Neural progenitor cell (in vitro differentiated cells): ENCODE measurements at places on chromosomes 12 and 14. TPM values are rescaled to one million over a fixed set of nuclear protein-coding genes. Genes with fewer than 3 reads are reported as not detected.
A peak's percentile ranks its signal among the peaks of the same experiment; 100 is the strongest.

DNA sequence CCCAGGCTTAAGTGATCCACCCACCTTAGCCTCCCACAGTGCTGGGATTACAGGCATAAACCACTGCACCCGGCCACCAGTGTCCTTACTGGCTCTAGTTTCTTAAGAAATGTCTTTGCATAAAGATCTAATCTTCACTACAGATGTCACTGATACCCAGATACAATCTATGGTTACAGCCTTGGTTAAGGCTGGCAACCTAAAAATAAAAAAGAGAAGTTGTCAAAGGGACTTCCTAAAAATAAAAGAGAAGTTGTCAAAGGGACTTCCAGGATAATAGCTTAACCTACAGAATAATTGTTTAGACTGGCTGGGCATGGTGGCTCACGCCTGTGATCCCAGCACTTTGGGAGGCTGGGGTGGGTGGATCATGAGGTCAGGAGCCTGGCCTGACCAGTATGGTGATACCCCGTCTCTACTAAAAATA is 27.6 kb downstream of the ETFBKMT start:
- no peaks in the 10 kb centered on the region for H3K36me3 ChIP-seq
- no peaks in the 10 kb centered on the region for H3K27me3 ChIP-seq
- no peaks in the 10 kb centered on the region for H3K4me1 ChIP-seq
- H3K4me3 ChIP-seq = no peak overlapping the region

GRCh38 chr14:98959410-98959809 is 312.6 kb downstream of the BCL11B start:
- DNase-seq = no peak
- H3K36me3 ChIP-seq = no peaks in the 10 kb centered on the region
- H3K27me3 ChIP-seq = no peaks in the 10 kb centered on the region
- no peak overlapping the region for H3K27ac ChIP-seq

DNA sequence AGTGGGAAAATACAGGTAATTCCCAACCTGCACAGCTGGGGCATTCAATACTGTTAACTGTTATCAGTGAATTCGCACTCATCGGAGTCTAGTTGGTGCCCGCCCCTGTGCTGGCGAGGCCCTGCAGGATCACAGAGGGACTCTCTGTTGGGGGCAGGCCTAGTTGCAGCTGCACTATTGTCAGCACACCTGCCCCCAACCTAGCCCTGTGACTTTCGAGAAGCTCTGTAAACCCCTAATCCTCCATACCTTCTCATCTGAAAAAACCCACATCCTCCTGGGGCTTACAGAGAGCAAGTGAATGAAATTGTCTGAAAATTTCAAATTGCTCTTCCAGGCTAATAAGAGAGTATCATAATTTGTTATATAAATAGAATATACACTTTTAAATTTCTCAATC is 132.2 kb upstream of the NUDT4 start:
- no peak overlapping the region for H3K27ac ChIP-seq
- peak; percentile 56 for DNase-seq
- H3K27me3 ChIP-seq = no peaks in the 10 kb centered on the region
- H3K36me3 ChIP-seq = no peaks in the 10 kb centered on the region
- peaks cover 16% of the 10 kb centered on the region for H3K4me1 ChIP-seq
- H3K4me3 ChIP-seq = no peak overlapping the region

DNA sequence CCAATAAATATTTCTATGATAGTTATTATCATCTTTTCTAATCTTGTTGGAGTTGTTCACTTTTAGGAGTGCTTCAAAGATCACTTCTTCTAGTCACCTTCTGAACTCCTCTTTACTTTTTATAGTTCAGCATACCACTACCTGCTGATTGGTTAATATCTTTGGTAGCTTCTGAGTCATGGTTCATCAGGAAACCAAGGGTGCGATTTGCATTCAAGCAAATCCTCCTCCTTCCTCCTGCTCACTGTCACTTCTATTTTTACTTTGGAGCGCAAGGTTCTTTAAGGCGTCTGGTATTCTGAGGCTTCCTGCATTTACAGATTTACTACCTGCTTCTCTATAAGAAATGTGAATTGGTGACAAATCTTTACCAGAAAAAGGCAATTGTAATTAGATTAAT is 24.0 kb downstream of the SYT1 start:
- H3K27ac ChIP-seq = no peak overlapping the region
- DNase-seq = no peak
- H3K4me1 ChIP-seq = peaks cover 9% of the 10 kb centered on the region
- no peak overlapping the region for H3K4me3 ChIP-seq
- H3K36me3 ChIP-seq = no peaks in the 10 kb centered on the region
- H3K27me3 ChIP-seq = no peaks in the 10 kb centered on the region

DNA sequence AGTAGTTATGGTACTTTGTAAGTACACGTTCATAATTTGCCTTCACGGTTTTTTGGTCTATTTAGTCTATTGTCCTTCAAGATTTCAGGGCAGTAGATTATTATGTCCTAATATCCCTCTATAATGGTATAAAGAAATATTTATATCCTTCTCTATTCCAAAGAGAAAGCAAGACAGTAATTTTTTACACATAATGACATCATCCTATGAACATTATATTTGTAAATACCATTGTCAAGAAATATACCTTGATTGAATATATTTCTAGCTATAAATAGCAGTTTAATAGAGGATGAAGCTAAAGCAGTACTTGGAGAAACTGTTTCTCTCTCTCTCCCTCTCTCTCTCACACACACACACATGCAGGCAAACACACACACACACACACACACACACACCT is 77.0 kb downstream of the C12orf50 start:
- H3K27ac ChIP-seq = no peak overlapping the region
- DNase-seq = no peak
- no peaks in the 10 kb centered on the region for H3K36me3 ChIP-seq
- H3K27me3 ChIP-seq = no peaks in the 10 kb centered on the region
- H3K4me3 ChIP-seq = no peak overlapping the region

SLC22A17 gene
- total RNA-seq = 22.2 and 80.8 TPM in 2 replicates

DNA sequence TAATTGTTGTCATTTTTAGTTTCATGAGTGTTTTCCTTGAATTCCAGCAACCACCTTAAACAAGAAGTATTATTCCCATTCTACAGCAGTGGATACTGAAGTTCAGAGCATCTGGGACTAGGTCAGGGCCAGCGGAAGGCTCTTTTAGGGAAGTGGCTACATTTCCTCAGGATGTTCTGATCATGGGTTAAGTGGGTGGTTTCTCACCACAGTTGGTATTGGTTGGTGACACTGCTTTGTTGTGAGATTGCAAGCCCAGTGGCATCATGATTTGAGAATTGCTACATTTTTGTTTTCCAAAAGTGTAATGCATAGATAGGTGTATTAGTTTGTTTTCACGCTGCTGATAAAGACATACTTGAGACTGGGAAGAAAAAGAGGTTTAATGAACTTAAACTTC is 47.1 kb downstream of the SYNE2 start:
- H3K4me1 ChIP-seq = no peaks in the 10 kb centered on the region
- no peaks in the 10 kb centered on the region for H3K36me3 ChIP-seq
- DNase-seq = no peak
- no peak overlapping the region for H3K4me3 ChIP-seq

DNA sequence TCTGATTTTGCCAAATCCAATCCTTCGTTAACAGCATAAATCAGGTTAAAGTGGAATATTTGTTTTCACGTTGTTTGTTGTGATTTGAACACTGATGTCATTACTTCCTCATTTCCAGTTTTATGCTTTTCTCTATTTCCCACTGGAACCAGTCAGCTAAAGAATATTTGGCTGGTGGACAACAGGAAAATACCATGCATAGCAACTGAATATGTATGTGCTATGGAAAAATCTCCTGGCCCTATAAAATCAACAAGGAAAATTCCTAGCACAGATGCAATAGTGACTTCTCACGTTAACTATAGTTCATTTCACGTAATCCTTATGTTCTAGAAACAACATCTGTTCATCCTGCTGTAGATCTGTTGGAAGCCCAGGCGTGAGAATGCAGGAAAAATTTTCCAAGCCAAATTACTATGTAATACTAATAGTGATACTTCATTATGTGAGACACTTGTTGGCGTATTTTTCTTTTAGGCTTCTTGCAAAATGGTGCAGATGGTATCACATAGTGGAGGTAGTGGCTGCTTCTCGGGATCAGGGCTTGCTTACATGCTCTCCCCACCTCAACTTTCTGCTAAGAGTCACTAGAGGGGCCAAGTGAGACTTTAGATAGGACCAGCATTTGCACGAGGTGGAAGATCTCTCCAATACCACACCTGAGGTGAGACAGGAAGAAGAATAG is 86.3 kb upstream of the USP44 start:
- DNase-seq = no peak
- H3K27me3 ChIP-seq = no peaks in the 10 kb centered on the region
- H3K4me3 ChIP-seq = no peak overlapping the region
- no peak overlapping the region for H3K27ac ChIP-seq
- no peaks in the 10 kb centered on the region for H3K36me3 ChIP-seq

GRCh38 chr14:32078858-32079216 is 1.7 kb downstream of the ARHGAP5 start:
- no peak overlapping the region for H3K27ac ChIP-seq
- peak overlapping the region; percentile 80 for H3K4me3 ChIP-seq
- peak; percentile 24 for DNase-seq
- H3K36me3 ChIP-seq = no peaks in the 10 kb centered on the region
- H3K4me1 ChIP-seq = peaks cover 36% of the 10 kb centered on the region

DNA sequence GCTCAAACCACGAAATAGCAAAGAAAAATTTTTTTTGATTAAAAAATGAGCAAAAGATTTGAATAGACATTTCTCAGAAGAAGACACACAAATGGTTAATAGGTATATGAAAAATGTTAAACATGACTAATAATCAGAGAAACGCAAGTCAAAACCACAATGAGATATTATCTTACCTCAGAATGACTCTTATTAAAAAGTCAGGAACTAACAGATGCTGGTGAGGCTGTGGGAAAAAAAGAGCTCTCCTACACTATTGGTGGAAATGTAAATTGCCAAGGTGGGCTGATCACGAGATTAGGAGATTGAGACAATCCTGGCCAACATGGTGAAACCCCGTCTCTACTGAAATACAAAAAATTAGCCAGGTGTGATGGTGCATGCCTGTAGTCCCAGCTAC is 315.5 kb upstream of the FLRT2 start:
- no peak for DNase-seq
- no peak overlapping the region for H3K4me3 ChIP-seq
- no peak overlapping the region for H3K27ac ChIP-seq
- peaks cover 17% of the 10 kb centered on the region for H3K4me1 ChIP-seq

- peak overlapping the region; percentile 93 for H3K4me3 ChIP-seq
- no peaks in the 10 kb centered on the region for H3K27me3 ChIP-seq
- H3K27ac ChIP-seq = peak overlapping the region; percentile 100
- no peak for DNase-seq
- peaks cover 10% of the 10 kb centered on the region for H3K4me1 ChIP-seq
These were observed 784 bp downstream of the RPL6 start for GRCh38 chr12:112408621-112409020.

DNA sequence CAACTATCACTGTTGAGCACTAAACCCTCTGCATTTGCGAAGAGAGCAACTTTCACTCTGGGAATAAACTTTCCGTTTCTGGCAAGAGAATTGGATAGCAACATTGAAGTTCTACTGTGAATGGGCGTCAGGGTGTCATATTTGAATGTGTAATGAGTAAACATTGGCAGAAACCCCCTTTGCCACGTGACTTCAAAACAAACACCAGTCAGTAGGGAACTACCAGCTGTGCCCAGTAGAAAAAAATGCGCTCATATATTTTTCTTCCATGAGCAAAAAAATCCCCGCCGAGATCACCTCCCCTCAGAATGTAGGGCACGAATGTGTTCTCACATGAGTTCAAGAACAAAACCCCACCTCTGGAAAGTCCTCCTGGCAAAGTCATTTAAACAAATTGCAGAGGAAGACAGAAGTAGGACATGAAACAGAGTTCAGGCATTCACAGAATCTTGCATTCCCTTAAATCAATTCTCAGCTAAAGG is 80.6 kb downstream of the BTG1 start:
- H3K4me1 ChIP-seq = peaks cover 14% of the 10 kb centered on the region
- no peak overlapping the region for H3K4me3 ChIP-seq
- no peaks in the 10 kb centered on the region for H3K36me3 ChIP-seq
- H3K27ac ChIP-seq = no peak overlapping the region
- no peak for DNase-seq
- H3K27me3 ChIP-seq = no peaks in the 10 kb centered on the region

CLEC1B gene
- not detected in 2 replicates for total RNA-seq

DNA sequence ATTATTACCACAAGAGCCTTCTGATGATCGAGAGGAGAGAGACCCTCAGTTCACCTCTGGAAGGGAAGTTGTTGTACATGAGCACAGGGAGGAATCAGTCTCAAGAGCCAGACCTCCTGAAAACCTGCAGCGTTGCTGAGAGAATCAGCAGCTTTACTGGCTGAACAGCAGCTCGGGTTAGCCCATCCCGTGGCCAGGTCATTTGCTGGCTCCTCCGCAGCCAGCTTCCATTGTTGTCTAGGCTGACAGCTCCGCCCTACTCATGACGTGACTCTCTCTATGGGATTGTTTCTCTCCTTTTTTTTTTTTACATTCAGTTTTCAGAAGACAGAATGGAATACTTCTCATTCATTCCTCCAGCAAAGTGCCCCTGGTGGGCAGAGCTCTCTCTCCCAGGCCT is 69.9 kb downstream of the TGFB3 start:
- no peaks in the 10 kb centered on the region for H3K27me3 ChIP-seq
- peak; percentile 89 for DNase-seq
- no peak overlapping the region for H3K27ac ChIP-seq
- H3K4me1 ChIP-seq = peaks cover 11% of the 10 kb centered on the region

- no peak overlapping the region for H3K27ac ChIP-seq
- peaks cover 25% of the 10 kb centered on the region for H3K4me1 ChIP-seq
- no peaks in the 10 kb centered on the region for H3K36me3 ChIP-seq
- no peak for DNase-seq
These were observed 70.8 kb upstream of the TMCC3 start for GRCh38 chr12:94721173-94721572.

GRCh38 chr14:104284107-104284592 is 145.8 kb downstream of the KIF26A start:
- no peak overlapping the region for H3K4me3 ChIP-seq
- H3K27ac ChIP-seq = no peak overlapping the region
- no peaks in the 10 kb centered on the region for H3K27me3 ChIP-seq
- peak; percentile 36 for DNase-seq
- no peaks in the 10 kb centered on the region for H3K36me3 ChIP-seq
